GM13976 (cell line): ENCODE measurements at places on chromosomes 5 and 9.

- no peak for DNase-seq
These were observed 24.1 kb upstream of the VLDLR start for GRCh38 chr9:2597483-2597882.

GRCh38 chr9:126058011-126058531, 268.6 kb upstream of the MVB12B start:
- DNase-seq, result no peak

GRCh38 chr5:78243639-78244038, 50.9 kb downstream of the AP3B1 start:
- DNase-seq, result no peak

DNA sequence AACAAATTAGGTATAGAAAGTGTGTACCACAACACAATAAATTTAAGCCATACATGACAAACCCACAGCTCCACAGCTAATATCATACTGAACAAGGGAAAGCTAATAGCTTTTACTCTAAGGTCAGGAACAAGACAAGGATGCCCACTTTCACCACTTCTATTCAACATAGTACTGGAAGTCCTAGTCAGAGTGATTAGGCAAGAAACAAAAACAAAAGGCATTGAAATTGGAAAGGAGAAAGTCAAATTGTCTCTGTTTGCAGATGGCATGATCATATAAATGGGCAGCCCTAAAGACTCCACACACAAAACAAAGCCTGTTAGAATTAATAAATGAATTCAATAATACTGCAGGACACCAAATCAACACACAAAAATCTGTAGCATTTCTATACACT, 548.8 kb downstream of the CTNND2 start:
- DNase-seq, result no peak

GRCh38 chr5:120535900-120536299, 71.8 kb downstream of the PRR16 start:
- no peak for DNase-seq

DNA sequence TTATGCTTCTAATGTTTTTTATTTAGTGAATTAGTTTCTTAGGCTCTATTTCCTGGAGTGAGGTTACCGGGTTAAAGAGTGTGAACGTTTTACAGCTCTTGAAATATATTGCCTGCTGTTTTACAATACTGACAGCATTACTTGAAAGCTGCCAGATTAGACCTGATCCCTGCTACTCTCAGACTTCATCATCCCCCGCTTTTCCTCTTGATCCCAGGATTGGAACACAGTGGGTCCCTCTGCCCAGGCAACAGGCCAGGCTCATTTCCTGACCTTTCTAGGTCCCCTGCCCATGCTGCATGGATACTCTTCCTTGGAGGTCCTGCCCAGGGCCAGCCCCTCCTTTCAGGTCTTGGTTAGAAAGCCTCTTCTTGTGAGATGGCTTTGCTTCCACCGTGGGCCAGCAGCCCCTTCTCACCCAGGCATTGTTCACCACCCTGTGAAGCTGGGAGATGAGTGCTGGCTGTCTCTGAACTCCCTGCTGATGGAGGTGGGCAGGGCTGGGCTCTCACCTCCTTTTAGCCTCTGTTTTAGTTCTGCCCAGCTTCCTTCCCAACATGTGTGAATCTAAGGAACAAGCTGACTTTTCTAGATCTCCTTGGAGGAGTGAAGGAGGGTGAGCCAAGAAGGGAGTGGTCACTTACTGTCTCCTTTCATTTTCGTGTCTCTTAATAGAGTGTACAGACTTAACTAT, 15.5 kb upstream of the FAM120AOS start:
- DNase-seq, result no peak

GRCh38 chr9:98310752-98311392, 55.4 kb upstream of the TBC1D2 start:
- no peak for DNase-seq

GRCh38 chr9:76575761-76576160, 116.8 kb downstream of the GCNT1 start:
- DNase-seq, result no peak

GRCh38 chr5:1915316-1915715, 32.6 kb upstream of the IRX4 start:
- DNase-seq, result no peak

DNA sequence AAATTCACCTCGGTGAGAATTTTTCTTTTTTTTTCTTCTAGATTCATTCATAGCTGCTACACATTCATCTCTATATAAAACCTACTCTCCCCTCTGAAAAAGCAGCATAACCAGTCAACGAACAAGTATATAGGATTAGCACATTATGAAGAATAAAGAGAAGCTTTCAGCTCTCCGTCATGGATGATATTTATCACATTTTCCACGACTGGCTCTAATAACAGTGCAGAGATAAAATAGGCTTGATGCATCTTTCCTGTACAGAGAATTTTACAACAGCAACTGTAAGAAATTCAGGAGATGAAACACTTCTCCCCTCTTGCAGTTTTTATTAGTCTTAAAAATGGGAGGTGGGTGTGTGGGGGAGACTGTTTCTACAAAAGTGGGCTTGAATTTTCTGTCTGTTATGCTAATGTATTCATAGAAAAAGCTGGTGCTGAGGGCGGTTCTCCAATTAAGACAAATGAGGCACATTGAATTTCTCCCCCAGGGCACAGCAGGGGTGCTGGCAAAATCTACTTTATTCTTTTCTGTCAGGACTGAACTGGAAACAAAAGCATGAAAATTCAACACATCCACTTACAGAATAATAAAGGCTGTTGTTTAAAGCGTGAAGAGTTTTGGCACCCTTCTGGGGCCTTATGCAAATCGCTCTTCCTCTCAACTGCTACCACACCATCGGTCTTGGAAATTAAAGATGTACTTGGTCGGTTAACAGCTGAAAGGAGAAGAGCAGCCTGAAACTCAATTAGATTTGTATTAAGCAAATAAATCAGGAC, 233.9 kb upstream of the ZNF608 start:
- peak; percentile 47 for DNase-seq

DNA sequence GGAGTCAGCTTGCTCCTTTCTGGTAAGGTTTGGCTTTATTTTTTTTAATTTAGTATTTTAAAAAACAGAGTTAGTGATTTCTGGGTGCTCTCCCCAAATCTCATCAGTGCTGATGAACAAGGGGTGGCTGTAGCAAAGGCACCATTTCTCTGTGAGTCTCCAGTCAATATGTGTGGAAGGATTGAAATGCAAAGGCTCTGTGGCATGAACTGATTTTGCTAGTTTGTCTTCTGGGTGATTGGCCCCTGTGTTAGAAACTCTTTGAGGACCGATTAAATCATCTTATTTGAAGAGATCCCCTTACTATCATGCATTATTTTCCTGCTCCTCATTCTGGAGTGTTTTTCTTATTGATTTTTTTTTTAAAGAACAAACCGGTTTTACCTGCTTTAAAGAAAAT, 596 bp downstream of the TEK start:
- no peak for DNase-seq
